ENCODE measurements at places on chromosomes 16 and 17. TPM values are rescaled to one million over a fixed set of nuclear protein-coding genes. Genes with fewer than 3 reads are reported as not detected.

MAF gene
- total RNA-seq, result 12.9 TPM

HOXB4 gene
- 34.4 TPM for total RNA-seq

- DNase-seq, result no peak
- no peak overlapping the region for H3K27ac ChIP-seq
- peaks cover 19% of the 10 kb centered on the region for H3K4me1 ChIP-seq
- H3K27me3 ChIP-seq, result peaks cover 32% of the 10 kb centered on the region
- H3K4me3 ChIP-seq, result no peak overlapping the region
Observed at GRCh38 chr17:42766124-42766523, 5.1 kb downstream of the RAMP2 start.

DNA sequence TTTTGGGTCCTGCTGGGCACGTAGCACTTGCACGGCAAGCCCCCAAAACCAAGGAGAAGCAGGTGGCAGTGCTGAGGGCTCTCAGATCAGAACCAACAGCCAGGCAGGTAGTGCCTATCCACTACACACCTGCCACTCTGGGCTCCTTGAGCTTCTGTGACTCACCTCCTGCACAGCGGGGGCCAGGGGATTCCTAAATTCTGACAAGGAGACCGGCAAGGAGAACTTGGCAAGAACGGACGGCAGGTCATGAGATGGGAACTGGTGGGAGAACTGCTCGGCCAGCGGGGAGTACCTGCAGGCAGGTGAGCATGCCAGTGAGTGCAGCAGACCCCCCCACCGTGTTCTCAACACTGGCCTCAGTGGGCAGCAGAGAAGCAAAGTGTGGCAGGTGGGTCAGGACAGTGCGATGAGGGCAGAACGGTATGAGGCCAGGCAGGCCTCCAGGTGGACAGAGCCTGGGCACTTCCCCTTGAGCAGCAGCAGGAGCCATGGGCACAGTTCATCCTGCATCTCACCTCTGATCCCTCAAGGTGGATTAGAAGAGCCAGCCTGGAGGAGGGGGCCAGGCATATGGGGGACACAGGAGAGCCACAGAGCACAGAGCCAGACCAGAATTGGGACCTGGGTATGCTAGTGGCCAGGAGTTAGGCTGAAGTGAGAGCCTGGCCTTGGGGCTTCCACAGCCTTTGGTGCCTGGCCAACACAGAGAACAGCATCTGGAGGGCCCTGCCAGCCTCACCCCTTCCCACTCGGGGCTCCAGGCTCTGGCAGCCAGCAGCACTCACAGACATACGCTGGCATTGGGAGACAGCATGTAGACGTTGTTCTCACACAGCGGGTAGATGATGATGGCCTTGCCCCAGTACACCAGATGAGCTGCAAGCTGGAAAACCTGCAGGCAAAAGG is 14.7 kb downstream of the MPG start:
- DNase-seq, result no peak
- peaks cover 14% of the 10 kb centered on the region for H3K36me3 ChIP-seq
- no peak overlapping the region for H3K4me3 ChIP-seq
- H3K27ac ChIP-seq, result no peak overlapping the region

DNA sequence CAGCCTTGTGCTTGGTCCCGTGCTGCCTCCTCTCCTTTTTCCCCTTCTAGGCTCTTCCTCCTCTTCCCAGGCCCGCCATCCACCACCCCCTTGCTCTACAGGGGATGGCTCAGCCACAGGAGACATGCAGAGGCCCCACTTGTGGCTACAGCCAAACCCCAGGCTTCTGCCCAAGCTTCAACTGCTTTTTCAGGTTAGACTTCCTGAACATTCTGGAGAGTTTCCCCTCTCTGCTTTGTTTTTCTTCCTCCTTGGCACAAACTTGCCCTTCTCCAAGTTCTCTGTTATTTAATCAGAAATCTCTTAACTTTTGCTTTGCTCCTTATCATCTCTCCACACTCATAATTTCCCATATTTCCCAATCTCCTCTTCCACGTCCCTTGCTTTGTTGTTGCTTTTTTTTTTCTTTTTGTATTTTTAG is 18.3 kb upstream of the HAS3 start:
- H3K4me3 ChIP-seq, result no peak overlapping the region
- H3K27ac ChIP-seq, result peak overlapping the region; percentile 56
- H3K36me3 ChIP-seq, result no peaks in the 10 kb centered on the region
- H3K27me3 ChIP-seq, result no peaks in the 10 kb centered on the region
- no peak for DNase-seq

- no peak overlapping the region for H3K4me3 ChIP-seq
- no peak overlapping the region for H3K27ac ChIP-seq
- no peaks in the 10 kb centered on the region for H3K27me3 ChIP-seq
- H3K36me3 ChIP-seq, result peaks cover 54% of the 10 kb centered on the region
Observed at GRCh38 chr16:18834864-18835263, 33.5 kb upstream of the ARL6IP1 start.

DNA sequence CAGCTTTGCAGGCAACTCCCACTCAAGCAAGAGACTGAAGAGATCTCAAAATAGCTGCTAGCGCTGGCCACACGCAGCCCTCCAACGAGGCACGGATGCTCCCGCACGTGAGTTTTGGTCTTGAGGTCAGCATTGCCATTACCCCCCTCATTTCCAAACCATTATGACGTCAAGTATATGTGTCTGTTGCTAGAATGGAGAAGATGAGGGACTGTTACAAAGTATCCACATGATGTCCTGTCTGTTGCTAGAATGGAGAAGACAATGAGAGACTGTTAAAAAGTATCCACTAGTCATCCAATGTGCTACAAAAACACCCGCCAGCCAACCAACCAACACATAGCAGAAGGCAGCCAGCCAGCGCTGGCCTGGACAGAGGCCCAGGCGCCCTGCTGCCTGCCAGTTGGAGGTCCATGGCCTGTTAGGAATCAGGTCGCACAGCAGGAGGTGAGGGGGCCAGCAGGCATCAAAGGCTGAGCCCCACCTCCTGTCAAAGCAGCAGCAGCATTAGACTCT is 24.8 kb downstream of the KLHDC4 start:
- H3K4me1 ChIP-seq, result no peaks in the 10 kb centered on the region
- peaks cover 34% of the 10 kb centered on the region for H3K36me3 ChIP-seq
- DNase-seq, result no peak
- H3K4me3 ChIP-seq, result no peak overlapping the region
- H3K27me3 ChIP-seq, result no peaks in the 10 kb centered on the region
- no peak overlapping the region for H3K27ac ChIP-seq

TMEM235 gene
- 1.5 TPM for total RNA-seq

GRCh38 chr17:77593081-77593480 is 365.4 kb upstream of the TNRC6C start:
- no peak overlapping the region for H3K27ac ChIP-seq
- peaks cover 44% of the 10 kb centered on the region for H3K27me3 ChIP-seq
- peaks cover 5% of the 10 kb centered on the region for H3K4me1 ChIP-seq
- no peak for DNase-seq
- no peak overlapping the region for H3K4me3 ChIP-seq

DNA sequence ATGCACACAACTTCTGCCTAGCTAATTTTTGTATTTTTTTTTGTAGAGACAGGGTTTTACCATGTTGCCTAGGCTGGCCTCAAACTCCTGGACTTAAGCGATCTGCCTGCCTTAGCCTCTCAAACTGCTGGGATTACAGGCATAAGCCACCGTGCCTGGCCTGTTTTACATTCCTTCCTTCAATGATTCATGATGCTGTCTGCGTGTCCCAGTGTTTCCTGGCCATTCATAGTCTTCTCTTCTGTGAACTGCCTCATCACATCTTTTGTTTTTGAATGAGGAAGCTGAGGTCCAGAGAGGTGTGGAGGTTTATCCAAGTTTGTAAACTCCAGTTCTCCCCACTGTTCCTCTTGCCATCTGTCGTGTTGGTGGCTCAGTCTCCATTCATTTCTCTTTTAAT is 64.5 kb upstream of the MED9 start:
- no peaks in the 10 kb centered on the region for H3K4me1 ChIP-seq
- peaks cover 14% of the 10 kb centered on the region for H3K27me3 ChIP-seq
- no peak overlapping the region for H3K4me3 ChIP-seq
- H3K27ac ChIP-seq, result no peak overlapping the region
- no peaks in the 10 kb centered on the region for H3K36me3 ChIP-seq
- DNase-seq, result no peak

TUBG2 gene
- total RNA-seq, result 33.7 TPM

TBC1D26 gene
- total RNA-seq, result 2.8 TPM

CHST4 gene
- not detected for total RNA-seq

KLHL10 gene
- total RNA-seq, result not detected

GRCh38 chr17:75350706-75351105 is 54.8 kb downstream of the GRB2 start:
- no peaks in the 10 kb centered on the region for H3K27me3 ChIP-seq
- peaks cover 44% of the 10 kb centered on the region for H3K4me1 ChIP-seq
- H3K27ac ChIP-seq, result peak overlapping the region; percentile 82

CCDC200 gene
- not detected for total RNA-seq

GRCh38 chr17:27555339-27555738 is 75.6 kb upstream of the LGALS9 start:
- H3K36me3 ChIP-seq, result no peaks in the 10 kb centered on the region
- H3K4me1 ChIP-seq, result peaks cover 22% of the 10 kb centered on the region
- no peak overlapping the region for H3K4me3 ChIP-seq
- no peak overlapping the region for H3K27ac ChIP-seq

IRF8 gene
- 5.8 TPM for total RNA-seq

- no peak overlapping the region for H3K27ac ChIP-seq
- no peak overlapping the region for H3K4me3 ChIP-seq
- H3K27me3 ChIP-seq, result peaks cover 35% of the 10 kb centered on the region
Observed at GRCh38 chr17:7102421-7102820, 12.2 kb downstream of the ASGR2 start.

CANT1 gene
- 79.3 TPM for total RNA-seq

HS3ST4 gene
- total RNA-seq, result 11.1 TPM

DNA sequence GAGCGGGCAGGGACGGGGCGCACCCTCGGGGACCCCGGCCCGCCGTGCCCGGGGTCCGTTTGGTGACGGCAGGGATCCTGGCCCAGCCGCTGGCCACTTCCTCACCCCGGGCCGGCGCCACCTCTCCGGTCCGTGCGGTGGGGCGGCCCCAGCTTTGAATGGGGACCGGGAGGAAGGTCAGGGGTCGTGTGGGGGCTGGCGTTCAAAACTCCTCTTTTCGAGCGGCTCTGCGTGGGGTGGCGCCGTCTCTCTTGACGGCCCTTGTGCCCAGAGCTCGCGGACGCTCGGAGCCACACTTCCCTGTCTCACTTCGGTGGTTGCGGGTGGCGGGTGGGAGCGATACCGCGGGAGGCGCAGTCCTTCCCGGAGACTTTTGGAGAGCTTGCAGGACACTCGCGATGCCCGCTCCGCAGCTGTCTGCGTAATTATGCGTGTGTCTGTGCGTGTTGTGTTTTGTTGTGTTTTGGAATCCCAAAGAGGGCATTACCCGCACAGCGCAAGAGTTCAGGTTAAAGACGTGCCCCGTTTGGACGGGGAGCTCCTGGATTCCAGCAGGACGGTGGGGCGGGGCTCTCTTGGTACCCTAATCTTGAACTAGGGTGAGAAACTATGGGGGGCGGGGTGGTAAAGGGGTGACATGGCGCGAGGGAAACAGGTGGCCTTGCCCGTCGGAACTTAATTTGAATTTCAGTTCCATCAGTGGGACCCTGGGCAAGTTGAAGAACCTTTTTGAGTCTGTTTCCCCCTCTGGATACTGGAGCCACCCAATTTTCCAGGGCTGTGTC is 637 bp downstream of the PLCG2 start:
- peak overlapping the region; percentile 34 for H3K27ac ChIP-seq
- H3K4me3 ChIP-seq, result peak overlapping the region; percentile 78
- H3K4me1 ChIP-seq, result peaks cover 13% of the 10 kb centered on the region
- DNase-seq, result no peak
- peaks cover 73% of the 10 kb centered on the region for H3K27me3 ChIP-seq

DNA sequence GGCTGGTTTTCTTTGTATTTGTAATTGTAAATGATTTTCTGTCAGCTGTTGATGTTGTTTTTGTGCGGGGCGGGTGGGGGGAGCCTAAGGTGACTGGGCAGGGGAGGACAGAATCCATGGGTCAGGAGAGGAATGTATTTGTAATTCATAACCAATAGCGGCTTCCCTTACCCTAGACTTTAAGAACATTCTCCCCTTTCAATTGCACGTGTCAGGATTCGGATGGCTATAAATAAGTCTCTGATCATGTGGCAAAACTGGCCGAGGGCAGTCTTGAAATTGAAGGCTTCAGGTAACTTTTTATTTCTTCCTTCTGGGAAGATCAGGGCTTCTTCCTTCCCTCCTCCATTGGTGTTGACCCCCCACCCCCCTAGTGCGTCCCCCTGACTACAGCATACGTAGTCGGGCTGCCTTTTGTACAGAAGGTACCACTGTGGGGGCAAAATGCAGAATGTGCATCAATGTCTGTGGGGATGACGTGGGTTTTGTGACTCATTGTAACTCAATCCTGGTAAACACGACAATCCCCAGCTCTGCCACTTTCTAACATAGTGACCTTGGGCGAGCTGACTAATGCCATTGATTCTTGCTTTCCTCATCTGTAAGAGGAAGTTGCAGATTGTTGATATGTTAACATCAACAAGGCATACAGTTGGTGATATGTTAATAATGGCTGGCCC is 16.2 kb downstream of the MARCHF10 start:
- no peaks in the 10 kb centered on the region for H3K36me3 ChIP-seq
- H3K27ac ChIP-seq, result no peak overlapping the region
- no peak overlapping the region for H3K4me3 ChIP-seq
- no peak for DNase-seq

TNRC6C gene
- total RNA-seq, result 21.2 TPM

DNA sequence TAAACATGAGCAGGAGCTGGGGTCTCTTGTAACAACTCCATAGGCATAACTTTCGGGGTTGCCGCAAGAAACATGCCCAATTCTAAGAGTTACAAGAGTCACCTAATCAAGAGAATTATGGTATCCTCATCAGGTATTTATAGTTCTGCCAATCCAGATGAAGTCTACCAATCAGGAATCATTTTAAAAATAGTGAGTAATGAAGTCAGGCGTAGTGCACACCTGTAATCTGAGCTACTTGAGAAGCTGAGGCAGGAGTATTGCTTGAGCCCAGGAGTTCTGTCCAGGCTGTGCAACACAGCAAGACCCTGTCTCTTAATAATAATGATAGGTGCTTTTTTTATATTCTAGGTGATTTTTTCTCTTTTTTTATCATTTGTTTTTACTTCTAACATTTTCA is 128.5 kb upstream of the RBL2 start:
- no peaks in the 10 kb centered on the region for H3K27me3 ChIP-seq
- no peak overlapping the region for H3K4me3 ChIP-seq
- H3K36me3 ChIP-seq, result peaks cover 42% of the 10 kb centered on the region
- no peaks in the 10 kb centered on the region for H3K4me1 ChIP-seq

GRCh38 chr17:17354560-17355349 is 51.6 kb downstream of the NT5M start:
- H3K4me3 ChIP-seq, result no peak overlapping the region
- peak; percentile 81 for DNase-seq
- no peaks in the 10 kb centered on the region for H3K27me3 ChIP-seq
- H3K36me3 ChIP-seq, result peaks cover 3% of the 10 kb centered on the region
- H3K4me1 ChIP-seq, result peaks cover 19% of the 10 kb centered on the region

RAPGEFL1 gene
- total RNA-seq, result 23.8 TPM

TELO2 gene
- 66.7 TPM for total RNA-seq
